CD8-positive, alpha-beta memory T cell (primary cell): ENCODE measurements at places on chromosomes 3 and 15. TPM values are rescaled to one million over a fixed set of nuclear protein-coding genes. Genes with fewer than 3 reads are reported as not detected.

The GRAMD1C gene
- total RNA-seq = 0.47 TPM

The CKMT1B gene
- total RNA-seq = not detected

The CRTC3 gene
- 25.5 TPM for total RNA-seq

The CLDN18 gene
- total RNA-seq = not detected

The UCN2 gene
- not detected for total RNA-seq

The HTR3E gene
- total RNA-seq = not detected

The CCK gene
- not detected for total RNA-seq

The UROC1 gene
- total RNA-seq = not detected

The ZNF620 gene
- total RNA-seq = 7.1 TPM

The PRKAR2A gene
- 61.5 TPM for total RNA-seq

The TERC gene
- 13.7 TPM for total RNA-seq

GRCh38 chr15:87572381-87572910 is 684.1 kb downstream of the NTRK3 start:
- DNase-seq = no peak

DNA sequence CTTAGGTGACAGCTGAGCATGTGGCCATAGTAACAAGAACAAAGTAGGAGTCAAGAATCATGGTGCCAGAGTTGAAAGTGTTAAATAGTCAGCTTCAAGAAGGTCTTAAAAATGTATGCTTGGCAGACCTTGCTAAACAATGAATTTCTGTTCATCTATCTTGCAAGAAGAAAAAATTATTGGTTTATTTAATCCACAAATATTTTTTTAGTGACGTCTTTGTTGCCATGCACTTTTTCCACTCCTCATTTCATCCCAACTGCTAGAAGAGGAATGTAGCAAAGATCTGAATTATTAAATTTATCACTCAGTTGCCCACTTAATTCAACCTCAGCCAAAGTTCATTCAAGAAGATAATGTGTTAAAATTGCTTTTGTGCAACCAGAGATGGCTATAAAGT is 3.2 kb upstream of the SLC4A7 start:
- DNase-seq = no peak

DNA sequence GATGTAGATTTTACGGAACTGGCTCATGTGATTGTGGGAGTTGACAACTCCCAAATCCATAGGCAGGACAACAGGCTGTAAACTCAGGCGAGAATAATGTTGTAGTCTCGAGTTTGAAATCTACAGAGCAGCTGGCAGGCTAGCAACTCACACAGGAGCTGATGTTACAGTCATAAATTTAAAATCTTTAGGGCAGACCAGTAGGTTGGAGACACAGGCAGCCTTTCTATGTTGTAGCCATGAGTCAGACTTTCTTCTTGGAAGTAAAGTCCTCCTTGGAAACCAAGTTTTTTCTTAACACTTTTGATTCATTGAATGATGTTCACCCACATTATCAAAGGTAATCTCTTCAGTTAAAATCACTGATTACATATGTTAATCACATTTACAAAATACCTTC is 89.1 kb upstream of the ALCAM start:
- no peak for DNase-seq

DNA sequence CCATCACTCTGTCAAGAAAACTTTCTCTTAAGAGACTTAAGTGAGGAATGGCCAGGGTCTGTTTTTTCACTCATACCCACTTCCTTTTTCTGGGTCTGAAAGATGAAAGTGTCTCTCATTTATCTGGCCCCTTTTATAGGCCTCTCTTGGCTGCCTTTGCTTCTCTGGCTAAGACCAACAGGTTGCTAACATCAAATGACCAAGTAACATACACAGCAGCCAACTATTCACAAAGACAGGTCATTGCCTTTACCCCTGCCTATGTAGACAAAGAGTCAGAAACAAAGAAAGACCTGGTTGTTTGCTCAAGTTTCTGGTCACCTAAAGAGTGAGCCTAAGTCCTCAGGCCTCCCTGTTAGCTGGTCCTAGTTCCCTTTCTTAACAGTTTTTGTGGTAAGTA is 24.0 kb upstream of the CSTA start:
- DNase-seq = no peak

- no peak for DNase-seq
These were observed 58.9 kb downstream of the ZNF445 start for GRCh38 chr3:44418549-44418948.

- no peak for DNase-seq
These were observed 966.1 kb downstream of the AGBL1 start for GRCh38 chr15:87045746-87046145.

- no peak for DNase-seq
These were observed 508 bp downstream of the GORASP1 start for GRCh38 chr3:39106851-39107387.

DNA sequence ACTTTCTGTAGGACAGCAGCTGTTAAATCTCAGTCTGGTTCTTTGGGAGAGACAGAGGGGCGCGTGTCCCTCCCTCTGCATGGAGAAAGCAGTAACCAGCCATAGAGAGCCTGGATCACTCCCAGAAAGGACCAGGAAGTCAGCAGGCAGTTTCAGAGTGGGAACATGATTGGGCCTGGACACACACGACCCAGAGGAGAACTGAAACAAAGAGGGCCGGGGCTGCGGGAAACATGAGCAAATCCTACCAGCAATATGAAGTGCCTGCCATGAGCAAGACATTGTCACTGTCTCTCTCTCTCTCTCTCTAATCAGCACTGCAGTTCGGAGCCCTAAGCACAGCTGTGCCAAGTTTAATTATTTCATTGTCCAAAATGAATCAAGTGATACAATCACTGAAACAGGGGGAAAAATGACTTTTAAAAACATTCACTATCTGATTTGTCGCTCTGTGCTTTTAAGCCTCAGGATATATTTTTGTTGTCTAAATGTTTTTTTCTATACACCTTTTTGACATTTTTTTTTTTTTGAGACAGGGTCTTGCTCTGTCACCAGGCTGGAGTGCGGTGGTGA is 17.6 kb downstream of the MUC13 start:
- DNase-seq = no peak

- DNase-seq = no peak
These were observed 1062.2 kb upstream of the EPHA6 start for GRCh38 chr3:95752199-95752598.

DNA sequence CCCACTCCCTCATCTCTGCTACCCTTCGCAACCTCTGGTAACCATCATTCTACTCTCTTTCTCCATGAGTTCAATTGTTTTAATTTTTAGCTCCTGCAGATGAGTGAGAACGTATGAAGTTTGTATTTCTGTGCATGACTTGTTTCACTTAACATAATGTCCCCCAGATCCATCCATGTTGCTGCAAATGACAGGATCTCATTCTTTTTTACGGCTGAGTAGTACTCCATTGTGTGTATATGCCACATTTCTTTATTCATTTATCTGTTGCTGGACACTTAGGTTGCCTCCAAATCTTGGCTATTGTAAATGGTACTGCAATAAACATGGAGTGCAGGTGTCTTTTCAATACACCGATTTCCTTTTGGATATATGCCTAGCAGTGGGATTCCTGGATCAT is 12.1 kb downstream of the GALK2 start:
- DNase-seq = no peak

- DNase-seq = no peak
These were observed 31.5 kb downstream of the LOXL1 start for GRCh38 chr15:73957785-73958184.

DNA sequence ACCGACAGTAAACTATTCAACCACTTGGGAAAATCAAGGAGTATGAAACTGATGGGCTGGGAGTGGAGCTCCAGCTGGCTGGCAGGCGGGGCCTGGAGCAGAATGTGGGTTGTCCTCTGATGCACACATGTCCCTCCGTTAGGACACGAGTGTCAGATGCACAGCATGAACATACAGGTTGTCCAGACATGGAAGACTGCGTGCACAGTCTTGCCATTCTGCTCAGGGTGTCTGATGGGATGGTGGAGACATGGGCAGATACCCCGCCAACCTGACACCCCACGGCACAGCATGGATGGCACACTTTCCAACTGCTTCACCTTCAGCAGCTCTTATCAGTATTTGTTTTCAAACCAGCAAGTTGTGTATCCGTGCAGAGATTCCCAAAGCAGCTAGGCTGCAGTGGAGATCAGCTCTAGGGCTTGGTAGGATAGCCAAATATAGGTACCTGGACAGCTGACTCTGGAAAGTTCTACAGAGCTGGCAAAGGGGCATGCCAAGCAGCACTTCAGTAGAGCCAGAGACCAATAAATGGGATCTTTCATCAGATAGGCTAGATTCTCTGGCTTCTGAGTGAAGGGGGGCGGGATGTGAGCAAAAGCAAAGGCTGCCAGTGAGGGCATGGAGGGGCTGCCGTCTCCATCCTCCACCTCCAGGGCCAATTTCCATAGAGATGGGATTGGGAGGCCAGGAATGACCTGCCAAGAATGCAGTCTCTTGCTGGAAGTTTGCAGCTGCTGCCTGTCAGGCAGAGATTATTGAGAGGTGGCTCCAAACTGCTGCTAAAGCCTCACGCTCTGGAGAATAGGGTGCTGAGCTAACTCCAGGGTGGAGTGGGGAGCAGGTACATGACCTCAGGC is 47.2 kb upstream of the KY start:
- no peak for DNase-seq

DNA sequence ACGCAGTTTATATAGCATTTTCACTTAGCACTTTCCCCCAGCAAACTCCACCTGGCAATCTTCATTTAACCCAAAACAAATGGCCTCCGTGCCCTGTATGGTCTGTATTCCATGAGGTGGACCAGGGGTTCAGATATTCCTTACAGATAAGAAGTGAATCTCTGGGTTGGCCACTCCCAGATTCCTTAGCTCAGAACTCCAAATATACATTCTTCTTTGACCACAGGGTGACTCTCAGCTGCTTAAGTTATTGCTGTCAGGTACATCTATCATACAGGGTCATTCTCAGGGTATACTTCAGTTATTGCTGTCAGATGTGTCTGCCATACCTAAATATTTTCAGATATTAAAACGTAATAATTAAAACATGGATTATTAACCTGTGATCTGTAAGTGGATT is 229.8 kb downstream of the TBL1XR1 start:
- DNase-seq = no peak

GRCh38 chr3:142915636-142916035 is 26.8 kb upstream of the PCOLCE2 start:
- no peak for DNase-seq

GRCh38 chr3:48400824-48401433 is 28.9 kb downstream of the FBXW12 start:
- DNase-seq = peak; percentile 57

- no peak for DNase-seq
These were observed 134.2 kb upstream of the IGF1R start for GRCh38 chr15:98514034-98514622.

DNA sequence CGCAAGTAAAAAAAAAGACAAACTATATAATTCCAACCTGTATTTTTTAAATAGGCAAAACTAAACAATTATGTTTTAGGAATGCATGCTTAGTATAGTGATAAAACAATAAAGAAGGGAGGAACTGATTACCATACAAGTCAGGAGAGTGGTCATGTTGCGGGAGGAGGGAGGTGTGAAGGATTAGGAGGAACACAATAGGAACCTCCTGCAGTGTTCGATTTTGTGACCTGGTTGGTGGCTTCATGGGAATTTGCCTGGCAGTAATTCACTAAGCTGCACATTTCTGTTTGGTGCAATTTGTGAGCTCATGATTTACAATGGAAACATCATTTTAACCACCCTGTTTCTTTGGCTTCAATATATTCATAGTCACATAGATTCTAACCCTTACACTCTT is 78.3 kb downstream of the TPRA1 start:
- no peak for DNase-seq

DNA sequence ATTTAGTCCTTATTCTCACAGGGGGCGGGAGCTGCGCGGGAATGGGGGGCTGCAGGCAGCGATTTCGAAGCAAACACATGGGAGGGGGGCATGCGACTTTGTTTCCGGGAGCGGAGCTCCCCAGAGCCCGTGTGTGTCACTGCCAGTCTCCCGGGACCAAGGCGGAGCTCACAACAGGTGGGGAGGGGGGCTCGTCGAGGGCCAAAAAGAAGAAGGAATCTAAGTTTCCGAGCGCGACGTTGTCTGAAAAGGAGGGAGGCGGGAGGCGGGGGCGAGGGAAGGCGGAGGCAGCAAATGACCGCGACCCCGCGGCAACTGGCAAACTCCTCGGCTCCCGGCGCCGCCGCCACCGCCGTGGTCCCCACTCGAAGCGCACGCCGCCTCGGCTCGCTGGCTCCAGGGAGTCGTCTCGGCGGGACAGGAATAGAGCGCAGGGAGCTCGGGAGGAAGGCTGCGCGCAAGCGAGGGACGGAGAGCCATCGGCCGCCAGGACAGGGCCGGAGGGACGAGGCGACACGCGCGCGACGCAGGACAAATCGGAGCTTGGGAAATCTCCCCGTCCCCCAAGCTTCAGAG is 1.4 kb downstream of the FOXP1 start:
- DNase-seq = peak; percentile 8

DNA sequence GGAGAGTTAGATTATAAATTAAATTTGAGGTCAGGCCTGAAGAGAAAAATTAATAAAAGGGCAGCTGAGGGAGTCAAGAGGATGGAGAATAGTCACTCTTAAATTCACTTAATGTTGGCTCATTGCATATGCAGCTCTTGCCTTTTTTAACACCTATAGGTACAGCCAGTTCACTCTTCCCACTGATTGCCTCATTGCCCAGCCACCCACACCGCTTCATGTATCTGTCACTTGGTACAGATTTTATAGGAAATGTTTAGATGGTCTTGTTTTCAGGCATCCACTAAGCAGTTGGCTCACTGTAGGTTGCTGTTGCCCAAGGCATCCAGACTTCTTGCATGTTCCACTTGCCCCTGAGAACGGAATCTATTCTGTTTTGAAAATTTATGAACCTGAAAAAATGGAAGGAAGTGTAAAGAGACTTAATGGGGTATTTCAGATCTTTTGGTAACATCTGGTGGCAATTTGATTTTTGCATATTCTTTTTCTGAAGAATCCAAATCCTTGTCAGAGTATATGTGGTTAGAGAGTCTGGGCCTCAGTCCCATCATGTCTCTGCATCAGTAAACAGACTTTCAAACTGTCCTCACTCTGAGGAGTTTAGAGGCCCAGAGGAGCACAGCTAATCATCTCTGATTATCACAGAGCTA is 151.9 kb downstream of the RBPMS2 start:
- no peak for DNase-seq

DNA sequence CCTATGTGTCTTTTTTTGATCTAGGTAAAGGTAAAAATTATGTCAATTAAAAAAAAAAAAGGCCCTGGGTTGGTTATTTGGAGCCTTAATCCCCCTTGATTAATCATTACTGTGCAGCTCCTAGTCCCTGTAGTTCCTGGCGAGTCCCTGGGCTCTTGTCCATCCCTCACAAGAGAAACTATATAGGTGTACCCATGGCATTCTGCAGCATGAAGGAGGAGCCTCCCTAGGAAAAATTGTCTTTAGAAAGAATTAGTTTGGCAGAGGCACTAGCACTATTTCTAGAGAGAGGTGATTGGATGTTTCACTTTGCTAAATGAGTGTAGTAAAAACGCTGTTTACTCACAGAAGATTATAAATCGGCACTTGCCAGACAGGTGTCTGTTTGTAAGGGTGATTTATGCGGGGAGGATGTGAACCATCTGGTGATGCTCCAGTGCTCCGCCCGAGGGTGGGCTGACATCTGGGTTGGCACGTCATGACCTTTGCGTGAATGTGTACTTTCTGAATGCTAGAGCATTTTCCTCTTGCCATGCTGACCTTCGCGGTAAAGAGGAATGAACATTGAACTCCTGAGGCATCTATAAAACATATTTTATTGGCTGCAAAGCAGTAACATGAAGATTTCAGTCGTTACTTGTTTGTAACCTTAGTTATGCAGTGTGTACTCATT is 12.6 kb downstream of the PLCL2 start:
- DNase-seq = peak; percentile 56
